ENCODE measurements at places on chromosomes 2 and 18.

- no peak for DNase-seq
Observed at GRCh38 chr2:69742322-69742952, 503 bp downstream of the ANXA4 start.

DNA sequence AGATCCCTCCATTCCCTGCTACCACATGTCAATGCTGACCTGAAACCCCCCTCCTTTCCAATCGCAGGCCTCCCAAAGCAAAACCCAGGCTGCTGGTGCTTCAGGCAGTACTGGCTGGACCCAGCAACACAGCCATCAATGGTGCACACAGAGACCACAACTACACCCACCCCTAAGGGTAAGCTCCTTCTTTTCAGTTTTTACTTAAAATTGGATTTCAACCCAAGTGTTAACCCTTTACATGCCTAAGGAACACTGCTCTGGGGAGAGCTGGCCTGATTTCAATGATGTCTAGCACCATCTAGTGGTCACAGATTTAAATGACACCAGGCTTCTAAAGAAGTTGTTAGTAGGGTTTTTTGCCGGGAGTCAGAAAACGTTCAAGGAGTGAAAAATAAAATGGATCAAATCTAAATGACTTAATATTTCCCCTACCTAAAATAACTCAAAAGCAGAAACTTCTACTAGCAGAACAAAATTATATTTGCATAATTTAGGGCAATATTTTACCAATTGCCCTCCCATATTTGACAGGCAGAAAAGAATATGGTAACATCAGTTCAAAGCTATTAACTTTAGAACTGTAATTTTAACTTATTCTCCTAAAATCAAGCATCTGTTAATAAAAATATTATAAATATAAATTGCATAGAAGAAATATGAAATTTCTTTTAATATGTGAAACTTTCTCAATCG lies 24.6 kb downstream of the FECH start:
- DNase-seq, result no peak

DNA sequence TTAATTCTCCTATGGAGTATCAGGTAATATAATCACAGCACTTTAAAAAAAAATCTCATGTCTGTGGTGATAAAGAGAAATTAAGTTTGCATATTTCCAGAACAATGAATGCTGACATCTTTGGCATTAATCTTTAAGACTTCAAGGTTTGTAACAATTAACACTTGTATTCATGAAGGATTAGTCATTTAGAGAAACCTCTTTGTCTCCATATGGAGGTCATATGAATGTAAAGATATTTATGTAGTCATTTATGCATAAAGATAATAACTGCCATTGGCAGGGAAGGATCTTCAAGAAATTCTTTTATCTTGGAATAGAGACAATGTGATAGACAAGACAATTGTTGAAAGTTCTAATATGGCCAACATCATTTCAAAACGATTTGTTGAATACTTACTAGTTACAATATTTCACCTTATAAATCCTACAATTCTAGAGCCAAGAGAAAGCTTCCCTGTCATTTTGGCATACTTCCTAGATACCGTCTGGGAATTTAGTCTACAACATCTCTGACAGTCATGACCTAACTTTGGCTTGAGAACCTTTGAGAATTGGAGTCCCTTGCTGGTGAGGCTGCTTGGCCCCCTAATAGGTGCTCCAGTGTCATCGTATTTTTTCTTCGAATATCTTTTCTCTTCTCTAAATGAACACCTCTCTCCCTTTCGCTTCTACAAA lies 33.6 kb downstream of the RASGRP3 start:
- no peak for DNase-seq

DNA sequence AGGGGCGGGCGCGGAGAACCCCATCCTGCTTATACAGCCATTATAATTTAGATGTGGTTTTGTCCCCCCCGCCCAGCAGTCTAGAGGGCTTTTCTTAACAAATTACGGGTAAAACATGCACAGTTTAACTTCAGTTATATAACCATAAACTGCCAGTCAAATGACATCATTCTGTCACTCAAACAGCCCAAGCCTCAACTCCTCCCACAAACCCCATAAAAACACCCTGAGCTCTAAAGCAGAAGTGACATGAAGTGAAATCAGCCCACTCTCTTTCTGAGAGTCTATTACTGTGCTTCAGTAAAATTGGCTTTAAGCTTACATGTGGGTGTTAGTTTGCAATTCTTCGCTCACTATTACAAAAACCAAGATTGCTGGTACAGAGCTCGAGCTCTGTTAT lies 705.1 kb upstream of the GCFC2 start:
- no peak for DNase-seq

DNA sequence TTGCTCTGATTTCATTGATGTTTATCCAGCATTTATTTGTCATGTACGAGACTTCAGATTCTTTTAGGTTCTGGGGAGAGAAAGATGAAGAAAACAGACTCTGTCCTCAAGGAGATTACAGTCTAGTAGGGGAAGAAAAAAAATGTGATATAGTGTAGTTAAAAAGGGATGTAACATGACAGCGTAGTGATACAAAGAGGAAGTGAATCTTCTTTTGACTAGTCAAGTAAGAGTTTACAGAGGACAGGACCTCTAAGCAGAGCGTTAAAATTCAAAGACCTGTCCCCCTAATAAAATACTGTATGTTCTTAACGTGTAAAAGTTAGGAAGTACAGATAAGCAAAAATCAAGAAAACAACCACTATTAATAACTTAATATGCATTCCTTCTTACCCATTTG lies 47.7 kb downstream of the NCOA1 start:
- no peak for DNase-seq

GRCh38 chr2:59935005-59935404 lies 618.4 kb downstream of the BCL11A start:
- no peak for DNase-seq

GRCh38 chr2:177268187-177268871 lies 3.8 kb upstream of the NFE2L2 start:
- no peak for DNase-seq

- DNase-seq, result no peak
Observed at GRCh38 chr2:47798631-47799030, 15.7 kb downstream of the MSH6 start.

- no peak for DNase-seq
Observed at GRCh38 chr2:16813593-16813992, 148.0 kb upstream of the CYRIA start.

GRCh38 chr2:114550895-114551793 lies 108.7 kb downstream of the DPP10 start:
- no peak for DNase-seq

DNA sequence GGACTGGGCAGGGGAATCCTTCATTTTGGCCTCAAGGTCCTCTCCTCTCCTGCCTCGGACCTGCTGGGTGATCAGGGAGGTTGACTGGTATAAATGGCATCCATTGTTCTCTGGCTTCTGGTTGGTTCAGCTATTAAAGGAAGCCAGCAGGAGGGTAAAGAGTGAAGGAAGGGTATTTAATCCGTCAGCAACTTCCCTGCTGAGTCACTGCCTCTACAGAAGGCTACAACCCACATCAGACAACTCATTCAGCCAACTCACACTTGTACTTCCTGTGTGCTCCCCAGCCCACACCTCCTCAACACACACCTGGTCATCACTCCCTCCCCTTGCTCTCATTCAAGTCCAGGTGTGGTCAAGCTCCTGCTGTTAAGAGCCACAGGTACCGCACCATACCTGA lies 68.3 kb upstream of the MRPS9 start:
- no peak for DNase-seq

GRCh38 chr2:161312996-161313395 lies 4.8 kb downstream of the PSMD14 start:
- no peak for DNase-seq

DNA sequence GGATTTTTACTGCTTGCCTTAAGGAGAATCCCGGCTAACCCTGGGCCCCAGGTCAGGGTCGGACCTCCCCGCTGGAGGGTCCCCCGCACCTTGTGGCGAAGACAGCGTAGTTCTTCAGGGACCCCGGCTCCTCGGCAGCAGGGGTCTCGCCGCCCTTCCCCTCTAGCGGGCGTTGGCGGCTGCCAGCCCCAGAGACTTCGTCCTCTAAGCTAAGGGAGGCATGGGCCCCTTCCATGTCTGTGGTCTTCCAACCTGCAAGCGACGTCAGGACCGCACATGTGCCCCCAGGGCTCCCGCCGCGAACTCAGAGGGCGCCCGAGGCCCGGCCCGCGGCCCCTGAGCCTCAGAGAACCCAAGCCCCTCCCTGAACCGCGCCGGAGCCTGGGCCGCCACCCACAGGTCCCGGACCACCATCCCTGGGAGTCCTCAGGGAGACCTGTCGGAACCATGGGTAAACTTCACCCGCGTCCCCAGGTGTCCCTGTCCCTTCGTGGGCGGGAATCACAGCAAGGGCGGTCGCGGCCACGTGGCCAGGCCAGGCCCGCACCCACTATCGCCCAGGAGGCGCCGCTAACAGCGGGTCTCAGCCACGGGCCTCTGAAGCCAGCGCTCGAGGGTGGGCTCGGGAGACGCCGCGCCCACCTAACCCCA lies 562 bp downstream of the ANKMY1 start:
- DNase-seq, result no peak

- no peak for DNase-seq
Observed at GRCh38 chr2:66082581-66082980, 352.3 kb upstream of the MEIS1 start.

DNA sequence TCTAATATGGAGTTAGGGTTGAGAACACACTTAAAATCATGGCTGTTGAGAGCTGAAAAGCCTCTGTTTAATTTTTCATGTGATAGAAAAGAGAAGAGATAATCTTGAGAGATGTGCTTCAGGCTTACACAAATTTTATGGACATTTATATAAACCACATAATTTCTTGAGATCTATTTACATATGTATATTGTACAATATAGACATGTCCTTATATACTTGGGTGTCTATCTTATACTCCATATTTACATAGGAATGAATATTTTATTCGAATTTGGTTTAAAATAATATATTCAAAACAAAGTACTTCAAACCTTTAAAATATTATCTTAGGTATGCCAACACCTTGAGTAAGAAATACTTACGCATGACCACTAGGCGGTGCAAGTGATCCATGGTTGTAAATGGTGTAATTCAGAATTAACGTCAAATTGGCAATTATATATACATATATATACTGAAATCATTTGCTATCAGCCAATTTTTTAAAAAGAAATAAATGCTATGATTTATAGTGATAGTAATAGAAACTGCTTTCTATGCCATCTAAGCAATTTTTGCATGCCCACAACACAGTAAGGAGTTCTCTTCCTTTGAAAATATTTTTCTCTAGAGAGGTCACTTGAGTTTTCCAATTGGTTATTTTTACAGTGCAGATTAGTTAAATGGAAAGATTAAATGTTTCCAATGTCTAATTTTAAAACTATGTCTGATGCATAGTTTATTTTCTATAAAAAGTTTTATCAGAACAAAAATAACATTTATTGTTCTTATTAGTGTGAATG lies 37.6 kb upstream of the SPAG16 start:
- DNase-seq, result no peak

GRCh38 chr2:236351966-236352525 lies 87.8 kb upstream of the ASB18 start:
- no peak for DNase-seq

DNA sequence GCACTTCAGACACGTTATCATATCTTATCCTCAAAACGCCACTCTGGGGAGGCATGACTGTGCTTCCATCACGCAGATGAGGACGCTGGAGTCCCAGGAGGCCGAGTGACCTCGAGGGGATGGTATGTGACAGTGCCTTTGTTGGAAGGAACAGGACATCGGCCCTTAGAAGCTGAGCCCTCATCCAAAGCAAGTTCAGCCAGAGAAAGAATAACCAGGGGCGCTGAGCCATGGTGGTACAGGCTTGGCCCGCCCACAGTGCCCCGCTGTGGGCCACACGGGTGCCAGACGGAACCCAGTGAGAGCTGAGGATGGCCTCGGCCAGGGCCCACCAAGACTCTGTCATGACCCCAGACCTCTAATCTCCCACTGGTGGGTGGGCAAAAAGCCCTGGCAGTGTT lies 31.3 kb downstream of the HS1BP3 start:
- DNase-seq, result no peak

DNA sequence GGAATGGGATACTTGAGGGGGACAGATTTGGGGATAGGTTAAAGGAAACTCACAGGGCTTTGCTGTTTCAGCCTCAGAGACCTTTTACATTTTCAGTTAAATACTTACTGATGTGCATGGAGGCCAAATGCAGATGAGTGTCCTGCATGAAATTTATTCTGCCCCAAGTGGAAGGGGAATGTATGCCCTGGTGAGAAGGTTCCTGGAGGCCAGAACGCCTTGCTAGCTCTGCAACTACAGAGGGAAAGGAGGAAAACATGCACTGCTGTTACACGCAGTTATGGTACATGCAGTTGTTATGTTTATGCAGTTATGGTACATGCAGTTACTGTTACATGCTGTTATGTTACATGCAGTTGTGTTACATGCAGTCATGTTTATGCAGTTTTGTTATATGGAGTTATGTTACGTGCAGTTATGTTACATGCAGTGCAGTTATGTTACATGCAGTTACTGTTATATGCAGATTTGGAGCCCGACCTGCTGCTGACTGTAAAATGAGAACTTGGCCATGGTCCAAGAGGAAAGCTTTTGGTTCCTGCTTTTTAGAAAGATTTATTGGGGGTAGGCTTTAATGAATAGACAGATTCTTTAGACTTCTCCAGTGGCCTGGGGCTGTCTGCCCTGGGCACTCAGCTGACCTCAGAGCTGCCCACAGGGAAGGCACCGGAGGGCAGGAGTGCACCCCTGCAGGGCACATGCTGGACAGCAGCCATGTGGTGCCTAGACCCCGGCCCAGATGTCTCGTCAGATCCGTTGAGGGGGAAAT lies 84.1 kb downstream of the LDLRAD4 start:
- no peak for DNase-seq

DNA sequence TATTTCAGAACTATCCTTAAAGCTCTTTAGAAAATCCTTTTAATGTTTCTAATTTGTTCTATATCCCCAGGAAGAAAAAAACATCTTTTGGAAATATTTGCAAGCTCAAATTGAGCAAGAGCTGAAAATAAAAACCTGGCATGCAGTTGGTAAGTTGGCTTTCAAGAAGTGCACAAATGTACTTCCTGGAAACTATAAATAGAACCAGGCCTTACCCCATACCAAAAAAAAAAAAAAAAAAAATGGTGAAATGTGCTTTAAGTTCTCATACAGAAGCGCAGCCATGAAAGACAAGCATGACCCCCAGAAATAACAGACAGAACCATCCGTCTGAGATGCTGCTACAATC lies 178.5 kb downstream of the HDAC4 start:
- no peak for DNase-seq

- no peak for DNase-seq
Observed at GRCh38 chr2:199458009-199458805, 468 bp upstream of the SATB2 start.

DNA sequence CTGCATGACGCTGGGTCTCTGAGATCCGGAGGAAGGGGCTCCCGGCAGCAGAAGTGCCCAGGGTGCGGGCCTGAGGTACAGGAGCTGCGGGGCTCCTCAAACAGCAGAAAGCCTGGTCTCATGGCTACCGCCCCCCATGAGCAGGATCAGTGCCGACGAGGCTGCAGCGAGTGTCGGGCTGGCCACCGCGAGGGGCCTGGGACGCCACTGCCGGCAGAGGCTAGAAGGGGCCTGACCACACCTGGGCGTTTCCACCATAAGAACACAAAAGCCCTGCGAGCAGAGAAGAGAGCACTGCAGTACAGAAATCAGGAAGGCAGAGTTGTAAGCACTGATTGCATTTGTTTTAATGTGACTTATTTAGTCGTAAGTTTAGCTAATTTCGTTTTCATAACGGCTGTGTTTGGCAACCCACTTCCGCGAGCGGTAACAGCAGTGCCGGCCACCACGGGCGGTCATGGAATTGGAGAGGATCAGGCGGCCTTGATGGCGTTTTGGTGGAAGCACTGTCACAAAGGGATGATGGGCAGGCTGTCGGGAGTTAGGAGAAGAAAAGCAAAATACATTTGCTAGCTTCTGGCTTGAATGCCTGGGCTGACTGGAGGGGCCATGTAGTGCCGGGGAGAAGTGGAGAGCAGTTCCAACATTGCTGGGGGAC lies 117.4 kb downstream of the HDAC4 start:
- no peak for DNase-seq

Measured in omental fat pad (tissue), 4 donors.